Stimulated activated CD8-positive, alpha-beta memory T cell treated with anti-CD3 and anti-CD28 coated beads, Interleukin-15, amount 100 ng/mL, for 24 hours (primary cell): ENCODE measurements at places on chromosomes 1 and 21.

GRCh38 chr1:71054281-71054731 is 6.7 kb upstream of the PTGER3 start:
- no peak for DNase-seq

- DNase-seq, result no peak
Measured at GRCh38 chr1:68128820-68129219, 78.4 kb upstream of the DIRAS3 start.

- no peak for DNase-seq
Measured at GRCh38 chr1:197103300-197103699, 36.2 kb upstream of the F13B start.

DNA sequence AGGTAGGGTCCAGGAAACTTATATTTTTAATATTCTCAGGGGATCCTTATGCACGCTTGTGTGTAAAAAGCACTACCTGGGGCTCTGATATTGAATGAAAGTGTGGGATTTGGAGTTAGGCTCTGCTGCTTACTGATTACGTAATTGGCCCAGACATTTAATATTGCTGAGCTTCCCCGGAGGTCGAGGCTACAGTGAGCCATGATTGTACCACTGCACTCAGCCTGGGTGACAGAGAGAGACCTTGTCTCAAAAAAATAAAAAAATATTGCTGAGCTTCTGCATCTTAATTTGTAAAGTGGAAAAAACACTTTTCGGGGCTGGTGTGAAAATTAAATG is 62.2 kb upstream of the KIF26B start:
- DNase-seq, result no peak

DNA sequence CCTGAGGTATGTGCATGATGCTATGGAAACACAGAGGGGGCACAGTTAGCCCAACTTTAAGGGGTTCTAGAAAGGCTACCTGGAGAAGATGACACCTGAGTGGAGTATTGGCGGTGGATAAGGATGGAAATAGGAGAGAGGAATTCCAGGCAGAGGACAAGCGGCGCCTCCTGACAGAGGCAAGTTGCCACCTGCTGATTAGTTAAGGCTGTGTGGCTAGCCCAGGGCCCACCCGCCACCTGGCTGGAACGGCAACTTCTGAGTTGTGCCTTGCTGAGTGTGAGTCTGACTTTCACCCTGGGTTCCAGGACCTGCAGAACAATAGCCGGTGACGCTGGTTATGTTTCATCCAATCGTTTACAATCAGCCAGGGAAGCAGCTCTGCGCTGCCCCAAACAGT is 126.9 kb upstream of the LMO4 start:
- DNase-seq, result no peak

- no peak for DNase-seq
Measured at GRCh38 chr1:97565886-97566285, 354.9 kb downstream of the DPYD start.

DNA sequence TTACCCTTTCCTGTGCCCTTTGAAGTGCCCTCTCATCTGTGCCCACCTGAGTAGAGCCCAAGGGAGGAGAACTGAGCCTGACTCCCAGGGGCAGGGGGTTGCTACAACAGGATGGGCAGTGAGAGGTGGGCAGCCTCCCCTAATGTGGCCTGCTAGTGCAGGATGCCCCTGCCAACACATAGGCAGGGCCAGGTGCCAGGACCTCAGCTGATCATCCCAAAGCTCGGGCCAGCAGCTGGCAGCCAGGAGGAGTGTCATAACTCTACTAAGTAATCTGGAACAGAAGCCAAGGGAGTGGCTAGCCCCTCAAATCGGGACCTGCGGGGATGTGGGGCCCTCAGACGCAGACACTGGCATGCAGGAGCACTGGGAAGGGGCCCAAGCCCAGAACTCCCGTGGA is 208.8 kb upstream of the RAB4A start:
- no peak for DNase-seq

GRCh38 chr1:14726606-14727005 is 128.1 kb downstream of the KAZN start:
- no peak for DNase-seq

GRCh38 chr1:53125623-53126360 is 16.6 kb downstream of the SLC1A7 start:
- DNase-seq, result no peak

DNA sequence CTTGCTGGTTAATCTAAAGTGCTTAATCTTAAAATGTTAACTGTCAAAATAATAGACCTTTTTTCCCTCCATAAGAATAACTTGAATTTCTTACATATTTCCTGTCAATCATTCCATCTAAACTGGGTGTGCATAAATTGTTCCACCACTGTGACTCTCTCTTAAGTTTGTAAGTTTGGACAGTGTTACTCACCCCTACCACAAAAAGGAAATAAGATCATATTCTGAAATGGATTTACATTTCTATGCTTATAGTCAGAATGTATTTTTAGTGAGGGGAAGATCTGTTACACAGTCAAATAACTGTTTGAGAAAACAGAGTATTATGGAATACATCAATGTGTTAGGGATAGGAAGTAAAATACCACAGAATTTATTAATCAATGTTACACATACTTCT is 109.6 kb upstream of the DPYD start:
- no peak for DNase-seq

DNA sequence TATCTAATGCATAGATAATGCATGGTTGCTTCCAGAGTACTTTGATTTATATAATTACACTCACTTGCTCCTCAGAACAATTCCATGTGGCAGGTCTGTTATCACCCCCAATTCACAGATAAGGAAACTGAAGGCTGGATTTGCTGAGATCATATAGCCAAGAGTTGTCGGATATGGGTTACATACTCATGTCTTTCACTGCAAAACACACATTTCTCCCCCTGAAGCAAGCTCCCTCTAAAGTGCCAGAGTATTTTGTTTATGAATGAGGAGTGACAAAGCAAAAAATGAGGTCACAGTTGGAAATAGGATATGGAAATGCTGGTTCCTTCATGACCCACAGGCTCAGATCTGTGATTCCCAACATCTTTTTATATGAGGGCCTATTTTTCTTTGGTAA is 134.2 kb downstream of the ROR1 start:
- DNase-seq, result no peak

- DNase-seq, result no peak
Measured at GRCh38 chr1:71023515-71023914, 24.1 kb downstream of the PTGER3 start.

- DNase-seq, result no peak
Measured at GRCh38 chr1:170967042-170967910, 31.9 kb downstream of the MROH9 start.

DNA sequence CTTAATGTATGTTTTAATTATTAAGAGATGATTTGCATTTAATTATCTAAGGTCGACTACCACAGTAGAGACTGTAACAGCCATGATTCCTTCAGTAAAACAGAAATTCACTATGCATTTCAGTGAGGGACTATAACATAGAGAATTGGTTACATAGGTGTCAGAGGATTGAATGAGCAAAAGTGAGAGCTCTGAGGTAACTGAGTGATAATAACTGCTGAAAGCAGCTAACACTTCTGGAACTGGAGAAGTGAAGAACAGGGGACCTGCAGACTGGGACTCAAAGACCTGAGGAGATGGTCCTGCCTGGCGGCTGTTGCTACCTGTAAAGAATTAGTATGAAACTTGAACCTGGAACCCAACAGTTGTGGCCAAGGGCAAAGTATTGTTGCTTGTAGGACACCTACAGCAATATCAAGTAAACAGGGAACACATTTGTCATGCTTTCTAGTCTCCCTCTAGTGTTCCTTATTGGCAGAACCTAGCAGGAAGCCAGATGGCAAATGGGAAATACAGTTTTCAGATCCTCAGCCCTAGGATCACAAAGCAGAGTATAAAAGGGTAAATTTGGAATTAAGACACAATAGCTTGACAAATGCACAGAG is 110.6 kb downstream of the HS2ST1 start:
- DNase-seq, result no peak

GRCh38 chr1:216221260-216221700 is 202.0 kb downstream of the USH2A start:
- no peak for DNase-seq

GRCh38 chr1:100455478-100456072 is 82.4 kb upstream of the GPR88 start:
- DNase-seq, result no peak

DNA sequence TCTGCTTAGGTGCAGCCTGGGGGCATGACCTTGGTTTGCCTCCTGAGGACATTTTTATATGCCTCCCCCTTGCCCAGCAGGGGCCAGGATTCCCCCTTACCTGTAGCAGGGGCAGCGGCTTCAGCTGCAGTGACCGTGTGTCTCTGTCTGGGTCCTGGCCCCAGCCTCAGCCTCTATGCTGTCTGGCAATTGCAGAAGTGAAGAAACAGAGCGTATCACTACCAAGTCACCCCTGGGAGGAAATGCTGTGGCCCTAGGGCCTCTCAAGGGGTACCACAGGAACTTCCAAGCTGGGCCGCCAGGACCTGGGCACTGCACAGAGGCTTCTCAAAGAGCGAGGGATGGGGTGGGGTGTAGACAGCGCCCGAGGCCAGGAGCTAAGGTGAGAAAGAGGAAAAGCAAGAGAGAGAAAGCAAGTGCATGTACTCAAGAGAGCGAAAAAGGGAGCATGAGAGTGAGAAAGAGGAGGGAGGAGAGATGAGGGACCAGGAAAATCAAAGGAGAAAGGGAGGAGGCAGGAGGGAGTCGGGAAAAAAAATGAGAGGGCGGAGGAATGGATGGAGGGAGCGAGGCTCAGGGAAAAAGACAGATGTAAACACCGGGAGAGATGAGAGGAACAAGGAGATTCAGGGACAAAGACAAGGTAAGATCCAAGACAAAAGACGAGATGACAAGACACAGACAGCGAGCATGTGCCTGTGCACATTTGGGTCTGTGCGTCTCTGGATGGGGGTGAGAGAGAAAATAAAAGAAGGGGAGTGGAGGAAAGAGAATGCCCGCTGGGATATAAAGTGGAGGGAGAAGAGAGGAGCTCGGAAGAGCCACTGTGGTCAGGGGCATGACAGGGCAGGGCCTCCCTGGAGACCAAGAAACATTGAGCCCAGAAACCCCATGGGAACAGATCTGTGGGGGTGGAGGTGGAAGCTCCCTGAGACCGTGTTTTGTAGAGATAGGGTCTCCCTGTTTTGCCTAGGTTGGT is at the start of gene PTAFR:
Gene PTAFR (minus strand): TSS at position 199 of the 979 bp plus-strand sequence. CDS start 25,669 bp downstream, outside the sequence.
- DNase-seq, result no peak

DNA sequence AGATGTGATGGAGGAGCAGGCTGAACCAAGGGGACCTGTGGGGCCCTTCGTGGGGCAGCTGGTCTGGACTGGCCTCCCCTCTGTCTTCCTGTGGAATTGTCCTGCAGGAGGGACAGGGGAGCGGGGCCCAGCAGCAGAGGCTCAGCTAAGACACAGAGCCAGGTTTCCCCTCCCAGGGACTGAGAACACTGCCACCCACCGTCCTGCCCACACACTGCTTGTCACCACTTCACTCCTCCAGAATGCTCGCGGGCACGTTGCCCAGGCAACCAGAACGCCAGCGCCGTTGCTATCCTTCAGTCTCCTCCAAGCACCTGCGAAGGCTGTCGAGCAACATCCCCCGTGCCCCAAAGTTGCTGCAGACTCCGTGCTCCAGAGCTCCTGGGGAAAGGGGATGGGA is 46.4 kb downstream of the AJAP1 start:
- DNase-seq, result no peak

DNA sequence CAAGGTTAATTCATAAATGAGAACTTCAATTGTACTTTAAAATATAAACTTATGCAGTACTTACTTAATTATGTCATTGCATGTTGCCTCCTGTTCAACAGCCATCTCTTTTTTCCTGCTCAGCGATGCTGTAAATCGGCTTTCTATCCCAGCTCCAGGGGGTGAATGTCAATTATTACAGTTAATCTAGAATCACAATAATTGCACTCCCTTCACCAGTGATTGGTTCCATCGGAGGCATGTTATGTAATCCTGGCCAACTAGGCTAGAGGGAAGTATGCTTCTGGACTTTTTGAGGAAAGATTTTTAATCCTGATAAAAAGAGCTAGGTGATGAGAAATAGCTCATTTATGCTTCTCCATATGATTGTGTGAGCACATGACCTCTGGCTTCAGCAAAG is 53.8 kb upstream of the SGIP1 start:
- DNase-seq, result no peak

- no peak for DNase-seq
Measured at GRCh38 chr1:33190701-33191100, 8.9 kb upstream of the TRIM62 start.

DNA sequence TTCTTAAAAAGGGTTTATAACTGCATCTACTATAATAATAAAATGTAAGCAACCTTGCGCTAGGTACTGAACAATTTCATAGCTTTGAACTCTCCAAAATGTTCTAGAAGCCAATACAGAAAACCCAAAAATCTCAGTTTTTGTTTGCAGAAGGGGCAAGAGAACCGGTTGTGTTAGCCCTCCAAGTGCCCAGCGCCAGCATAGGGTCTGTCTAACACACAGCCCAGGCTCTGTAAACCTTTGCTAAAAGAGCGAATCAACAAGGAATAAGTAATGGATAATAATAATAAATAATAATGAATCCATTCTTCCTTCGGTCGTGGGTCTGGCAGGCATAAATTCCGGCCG is 333 bp upstream of the CHAF1B start:
- no peak for DNase-seq

DNA sequence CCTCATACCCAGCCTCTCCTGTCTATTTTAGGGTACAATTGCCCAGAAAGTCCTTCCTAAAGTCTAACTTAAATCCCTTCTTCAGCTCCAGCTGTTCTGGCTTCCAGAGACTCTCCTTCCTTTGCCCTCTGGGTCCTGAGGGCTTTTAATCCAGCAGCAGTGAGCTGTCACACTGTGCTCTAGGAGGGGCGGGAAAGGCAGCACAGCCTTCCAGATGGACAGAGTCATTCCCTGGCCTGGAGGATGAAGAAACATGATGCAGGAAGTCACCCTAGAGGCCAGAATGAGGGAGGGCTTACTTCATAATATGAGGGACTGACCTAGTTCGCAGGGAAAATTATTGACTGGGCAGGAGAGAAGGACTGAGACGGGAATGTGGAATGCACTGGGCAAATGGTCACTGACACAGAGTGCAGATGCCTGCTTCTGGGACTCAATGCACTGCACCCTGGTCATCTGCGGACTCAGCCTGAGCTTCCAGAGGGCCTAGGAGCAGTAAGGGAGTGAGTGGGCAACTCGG is 1.3 kb downstream of the SH2D2A start:
- no peak for DNase-seq

- no peak for DNase-seq
Measured at GRCh38 chr1:3068564-3069431, at the start of gene PRDM16. PRDM16 (plus strand) TSS chr1:3069203; CDS start chr1:3069260, 57 bp downstream.

GRCh38 chr21:33018707-33019465 is 6.8 kb upstream of the OLIG2 start:
- no peak for DNase-seq

GRCh38 chr1:213138892-213139291 is 87.9 kb downstream of the RPS6KC1 start:
- no peak for DNase-seq

DNA sequence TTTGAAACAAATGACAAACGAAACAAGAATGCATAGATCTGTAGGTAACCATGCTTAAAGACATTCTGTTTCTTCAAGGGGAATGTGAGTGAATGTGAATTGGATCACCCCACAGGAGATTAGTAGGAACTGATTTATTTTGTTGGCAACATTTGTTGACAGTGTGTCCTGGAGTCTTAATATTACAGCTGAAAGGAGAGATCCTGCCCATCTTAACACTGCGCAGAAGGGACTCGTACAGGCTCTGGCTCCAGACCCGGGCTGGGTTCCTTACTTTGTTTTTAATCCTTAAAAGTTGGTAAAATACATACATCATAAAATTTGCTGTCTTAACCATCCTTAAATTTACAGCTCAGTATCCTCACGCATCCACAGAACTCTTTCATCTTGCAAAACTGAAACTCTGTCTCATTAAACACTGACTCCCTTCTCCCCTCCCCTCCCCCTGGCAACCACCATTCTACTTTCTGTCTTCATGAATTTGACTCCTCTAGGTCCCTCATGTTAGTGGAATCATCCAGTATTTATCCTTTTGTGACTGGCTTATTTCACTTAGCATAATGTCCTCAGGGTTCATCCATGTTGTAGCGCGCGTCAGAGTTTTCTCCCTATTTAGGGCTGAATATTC is 74.1 kb downstream of the GALNT2 start:
- no peak for DNase-seq
